ENCODE measurements at places on chromosomes 12 and 14. TPM values are rescaled to one million over a fixed set of nuclear protein-coding genes. Genes with fewer than 3 reads are reported as not detected.

- peak; percentile 86 for DNase-seq
Measured at GRCh38 chr12:3041558-3042164, 35.5 kb upstream of the TSPAN9 start.

GRCh38 chr14:102590667-102591099 is 1.8 kb upstream of the RCOR1 start:
- DNase-seq, result peak; percentile 48

- DNase-seq, result no peak
Measured at GRCh38 chr14:104080376-104081260, 4.9 kb upstream of the ASPG start.

- DNase-seq, result peak; percentile 76
Measured at GRCh38 chr12:132089407-132089910, 54.7 kb downstream of the DDX51 start.

- DNase-seq, result no peak
Measured at GRCh38 chr12:57511161-57511560, 9.2 kb downstream of the DDIT3 start.

DNA sequence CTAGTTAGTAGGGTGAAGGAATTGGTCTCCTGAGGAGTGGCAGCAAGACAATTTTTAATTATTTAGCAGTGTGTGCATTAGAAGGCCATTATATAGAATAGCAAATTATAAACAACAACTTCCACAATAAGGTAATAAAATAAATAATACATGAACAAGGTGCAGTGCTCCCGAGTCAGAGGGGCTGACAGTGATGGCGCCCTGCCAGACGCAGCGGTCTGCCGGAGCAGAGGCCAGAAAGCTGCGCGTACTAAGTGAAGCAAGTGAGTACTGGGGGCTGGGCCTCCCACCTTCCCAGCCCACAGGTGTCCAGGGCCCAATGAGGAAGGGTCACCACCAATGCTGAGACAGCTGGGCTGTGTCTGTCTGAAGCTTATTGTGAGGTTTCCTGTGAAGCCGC is 72.0 kb upstream of the VRK1 start:
- DNase-seq, result no peak

DNA sequence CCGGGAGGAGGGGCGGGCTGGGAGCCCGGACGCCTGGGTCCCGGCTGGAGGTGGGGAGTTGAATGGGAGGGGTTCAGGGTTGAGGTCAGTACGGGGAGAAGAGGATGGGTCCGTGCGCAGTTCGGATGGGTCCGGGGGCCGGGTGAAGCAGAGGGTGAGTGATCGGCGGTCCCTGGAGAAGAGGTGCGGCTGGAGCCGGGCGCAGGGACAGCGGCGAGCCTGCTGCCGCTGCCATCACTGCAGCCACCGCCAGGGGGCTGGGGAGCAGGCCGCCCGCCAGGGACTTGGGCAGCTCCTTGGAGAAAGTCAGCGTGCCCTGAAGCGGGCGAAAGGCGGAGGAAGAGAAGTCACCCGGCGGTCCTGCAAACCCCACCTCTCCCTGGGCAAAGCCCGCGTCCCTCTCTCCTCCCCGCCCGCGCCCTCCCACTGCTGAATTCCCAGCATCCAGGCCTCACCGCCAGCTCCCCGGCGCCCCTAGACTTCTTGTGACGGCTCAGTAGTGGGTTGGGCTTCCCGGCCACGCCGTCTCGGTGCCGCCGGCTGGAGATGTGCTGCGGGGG is 6.0 kb upstream of the GPR84 start:
- peak; percentile 59 for DNase-seq

DNA sequence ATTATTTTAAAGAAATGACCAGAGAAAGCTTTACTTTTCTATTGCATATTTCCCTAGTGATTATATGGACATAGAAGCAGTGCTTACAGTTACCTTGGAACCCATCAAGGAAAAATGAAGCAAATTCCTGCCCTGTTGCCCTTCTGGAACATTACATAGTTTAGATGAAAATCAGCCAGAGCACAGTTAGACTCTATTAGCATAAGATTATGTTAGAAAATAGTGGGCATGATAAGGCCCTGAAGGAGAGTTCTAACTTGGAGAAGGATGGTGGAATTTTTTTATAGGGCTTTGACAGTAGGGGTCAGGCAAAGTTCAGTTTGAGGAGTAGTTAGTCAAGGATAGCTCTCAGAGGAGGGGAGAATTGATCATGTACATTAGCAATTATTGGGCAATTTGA is 74.3 kb downstream of the FUT8 start:
- no peak for DNase-seq

DNA sequence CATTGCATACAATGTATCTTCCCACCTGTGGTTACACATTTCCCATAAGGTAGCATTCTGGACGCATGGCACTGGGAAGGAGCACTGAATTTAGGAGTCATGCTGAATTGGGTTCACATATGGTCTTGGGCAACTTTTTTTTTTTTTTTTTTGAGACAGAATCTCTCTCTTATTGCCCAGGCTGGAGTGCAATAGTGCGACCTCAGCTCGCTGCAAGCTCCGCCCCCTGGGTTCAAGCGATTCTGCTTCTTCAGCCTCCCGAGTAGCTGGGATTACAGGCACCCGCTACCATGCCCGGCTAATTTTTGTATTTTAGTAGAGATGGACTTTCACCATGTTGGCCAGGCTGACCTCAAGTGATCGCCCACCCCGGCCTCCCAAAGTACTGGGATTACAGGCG is 13.3 kb downstream of the DIP2B start:
- DNase-seq, result no peak

- DNase-seq, result no peak
Measured at GRCh38 chr12:89632778-89633177, 75.9 kb downstream of the ATP2B1 start.

DNA sequence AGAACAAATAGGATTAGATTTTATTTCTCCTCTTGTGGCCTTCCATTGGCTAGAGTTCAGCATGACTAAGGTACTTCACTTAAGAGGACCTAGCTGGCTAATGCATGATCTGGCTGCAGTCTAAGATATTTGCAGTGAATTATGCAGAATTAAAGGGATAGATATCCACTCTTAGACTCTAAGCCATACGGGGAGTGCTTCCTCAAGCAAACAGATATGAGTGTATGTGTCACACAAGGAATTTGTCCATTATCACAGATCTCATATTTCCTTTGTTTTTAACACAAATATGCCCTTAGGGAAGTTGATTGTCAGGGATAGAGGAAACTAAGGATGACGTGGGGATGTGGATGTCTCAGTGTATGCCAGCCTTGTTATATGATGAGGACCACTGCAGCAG is 88.1 kb upstream of the DHRS4 start:
- DNase-seq, result no peak

GRCh38 chr14:72742118-72742837 is 151.6 kb downstream of the DPF3 start:
- DNase-seq, result peak; percentile 68

DNA sequence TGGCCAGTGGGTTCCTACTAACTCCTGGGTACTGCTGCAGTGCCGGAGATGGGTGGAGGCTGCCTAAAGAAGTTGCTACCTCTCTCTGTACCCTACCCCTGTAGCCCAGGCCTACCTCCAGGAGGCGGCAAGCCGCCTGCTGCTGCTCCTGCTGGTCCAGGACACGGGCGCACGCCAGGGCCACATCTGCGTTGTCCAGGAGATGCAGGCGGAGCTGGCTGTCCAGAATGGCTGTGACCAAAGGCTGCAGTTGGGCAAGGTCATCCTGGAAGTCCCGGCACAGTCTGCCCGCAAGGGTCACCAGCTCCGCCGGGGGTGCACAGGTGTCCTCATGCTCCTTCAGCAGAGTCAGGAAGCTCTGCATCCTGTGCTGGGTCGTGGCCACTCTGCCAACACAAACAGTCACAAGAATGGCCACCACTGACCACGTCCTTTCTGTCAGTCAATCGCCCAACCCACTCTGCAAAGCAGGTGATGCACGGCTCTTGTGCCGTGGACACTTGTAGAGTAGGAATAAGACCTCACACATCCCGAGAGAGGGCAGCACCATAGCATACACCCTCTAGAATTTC is 1.6 kb downstream of the ANHX start:
- no peak for DNase-seq

DNA sequence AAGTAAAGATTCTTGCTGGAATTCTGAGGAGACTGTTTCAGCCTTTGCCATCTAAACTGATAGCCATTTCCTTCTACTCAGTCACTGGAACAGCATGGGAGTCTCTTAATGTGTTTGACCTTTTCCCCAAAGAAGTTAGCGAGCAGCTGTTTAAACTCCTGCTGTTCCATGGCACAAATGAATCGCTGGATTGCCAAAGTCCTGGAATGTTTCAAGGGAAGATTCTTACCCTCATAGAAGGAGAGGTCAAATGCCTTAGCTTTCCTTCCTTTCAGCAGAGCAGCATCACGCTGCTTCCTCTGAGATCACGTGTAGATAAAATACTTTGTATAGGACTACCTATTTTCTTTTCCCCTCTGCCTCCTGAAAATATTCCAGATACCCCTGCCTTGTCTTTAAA is 10.5 kb upstream of the NR2C1 start:
- DNase-seq, result peak; percentile 34

DNA sequence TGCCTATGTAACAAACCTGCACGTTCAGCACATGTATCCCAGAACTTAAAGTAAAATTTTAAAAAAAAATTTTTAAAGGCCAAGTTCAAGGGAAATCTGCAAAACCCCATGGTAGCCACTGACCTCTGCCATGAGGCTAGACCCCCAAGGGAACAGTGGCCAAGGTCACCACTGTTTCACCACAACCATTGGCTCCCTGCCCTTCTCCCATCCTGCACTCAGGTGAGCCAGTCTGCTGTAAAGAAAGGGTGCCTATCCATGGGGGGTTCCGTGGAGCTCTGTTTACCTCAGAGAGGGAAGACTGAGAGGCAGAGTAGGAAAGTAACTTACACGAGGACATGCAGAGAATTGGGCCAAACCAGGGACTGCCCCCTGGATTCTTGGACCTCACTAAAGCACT is 38.6 kb downstream of the VWF start:
- DNase-seq, result no peak

GRCh38 chr14:47619392-47619791 is 56.0 kb downstream of the MDGA2 start:
- DNase-seq, result no peak

DNA sequence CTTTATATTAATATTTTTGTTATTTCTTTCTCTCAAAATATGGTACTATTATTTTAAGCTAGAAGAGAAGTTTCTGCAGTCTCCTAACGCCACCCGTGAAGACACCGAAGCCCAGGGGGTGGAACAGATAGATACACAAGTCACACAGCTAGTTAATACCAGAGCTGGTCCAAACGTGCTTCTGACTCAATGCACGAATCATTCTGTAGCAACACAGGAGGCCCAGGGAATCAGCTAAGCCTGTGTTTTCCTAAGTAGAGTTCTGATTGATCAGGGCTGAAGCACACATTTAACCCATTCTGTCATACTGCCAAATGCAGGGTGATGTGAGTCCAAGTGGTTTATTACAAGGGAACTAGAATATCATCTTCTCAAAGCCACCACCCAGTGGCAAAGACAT is 116.9 kb upstream of the PWP1 start:
- no peak for DNase-seq

GRCh38 chr12:47160316-47161244 is 80.8 kb upstream of the AMIGO2 start:
- no peak for DNase-seq

OR4E2 gene
- total RNA-seq, result not detected

SCN8A gene
- under 0.01 TPM for total RNA-seq

OASL gene
- 0.22 TPM for total RNA-seq

SYCP3 gene
- total RNA-seq, result not detected

ASPG gene
- total RNA-seq, result not detected

KITLG gene
- 10.7 TPM for total RNA-seq
